ENCODE measurements at places on chromosomes 5 and 9. TPM values are rescaled to one million over a fixed set of nuclear protein-coding genes. Genes with fewer than 3 reads are reported as not detected.

Gene SV2C
- total RNA-seq: 0.35 TPM

Gene CYSRT1
- not detected for total RNA-seq

Gene PHF24
- total RNA-seq: 0.64 TPM

Gene OR1Q1
- total RNA-seq: not detected

Gene ANKRD18B
- total RNA-seq: not detected

Gene FBXO10
- 2.9 TPM for total RNA-seq

Gene DRD1
- 0.10 TPM for total RNA-seq

Gene ARHGEF37
- total RNA-seq: 11.9 TPM

Gene ACOT12
- not detected for total RNA-seq

Gene CKS2
- 42.4 TPM for total RNA-seq

GRCh38 chr5:147918101-147918685 lies 11.9 kb upstream of the C5orf46 start:
- H3K27ac ChIP-seq: no peak overlapping the region
- H3K27me3 ChIP-seq: no peaks in the 10 kb centered on the region
- no peaks in the 10 kb centered on the region for H3K36me3 ChIP-seq
- no peak for DNase-seq
- H3K4me1 ChIP-seq: no peaks in the 10 kb centered on the region

DNA sequence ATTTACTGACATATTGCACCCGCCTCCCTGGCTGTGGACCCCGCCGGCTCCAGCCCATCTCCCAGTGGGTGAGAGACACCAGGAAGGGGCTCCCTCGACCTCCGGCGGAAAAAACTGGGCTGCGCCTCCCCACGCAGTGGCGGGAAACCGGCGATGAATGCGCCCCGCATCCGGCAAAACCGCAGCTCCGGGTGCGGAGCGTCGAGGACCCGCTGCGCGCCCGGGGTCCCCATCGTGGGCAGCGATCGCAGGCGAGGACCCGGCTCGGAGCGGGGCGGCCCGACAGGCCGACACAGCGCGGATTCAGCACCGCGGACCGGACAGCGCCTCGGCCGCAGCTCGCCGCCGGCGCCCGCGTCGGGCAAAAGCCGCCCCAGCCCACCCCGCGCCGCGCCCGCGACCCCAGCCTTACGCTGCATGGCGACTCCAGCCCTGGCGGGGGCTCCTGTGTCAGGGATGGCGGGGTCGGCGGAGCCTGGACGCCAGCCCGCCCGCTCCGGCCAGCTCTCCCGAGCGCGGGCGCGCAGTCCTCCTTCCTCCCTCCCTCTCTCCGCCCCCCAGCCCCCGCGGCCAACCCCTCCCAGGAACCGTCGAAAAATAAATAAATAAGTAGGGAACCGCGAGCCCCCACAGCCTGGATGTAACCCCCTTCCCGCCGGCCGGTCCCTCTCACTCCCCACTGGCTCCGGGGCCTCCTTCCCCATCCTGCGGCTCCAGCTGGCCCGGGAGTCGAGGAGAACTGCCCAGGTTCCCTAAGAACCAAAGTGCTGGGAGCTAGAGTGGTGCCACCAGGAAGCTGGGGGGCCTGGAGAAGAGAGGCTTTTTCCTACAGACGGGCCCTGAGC lies 3.1 kb downstream of the LHX3 start:
- H3K36me3 ChIP-seq: no peaks in the 10 kb centered on the region
- no peak for DNase-seq
- no peaks in the 10 kb centered on the region for H3K4me1 ChIP-seq
- no peak overlapping the region for H3K4me3 ChIP-seq

GRCh38 chr9:93254806-93255493 lies 71.0 kb downstream of the WNK2 start:
- H3K36me3 ChIP-seq: no peaks in the 10 kb centered on the region
- H3K27me3 ChIP-seq: no peaks in the 10 kb centered on the region
- no peak overlapping the region for H3K4me3 ChIP-seq
- no peak for DNase-seq
- no peaks in the 10 kb centered on the region for H3K4me1 ChIP-seq

DNA sequence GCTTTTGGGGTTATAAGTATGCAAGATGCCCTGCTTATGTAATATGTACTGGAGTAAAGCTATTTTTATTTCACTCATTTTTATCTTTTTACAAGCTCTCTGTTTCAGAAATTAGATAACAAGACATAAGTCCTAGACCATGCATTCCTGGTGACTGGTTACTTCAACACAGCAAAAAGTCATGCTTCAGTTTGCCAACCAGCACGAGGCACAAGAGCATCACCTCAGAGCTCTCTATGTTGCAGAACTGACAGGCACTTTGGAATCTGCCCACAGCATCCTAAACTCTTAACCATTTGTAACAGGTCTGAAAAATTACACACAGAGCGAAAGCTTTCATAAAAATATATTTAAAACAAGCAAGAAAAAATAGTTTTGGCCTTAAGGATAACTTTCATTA lies 112.8 kb downstream of the MARCHF11 start:
- no peak overlapping the region for H3K27ac ChIP-seq
- no peaks in the 10 kb centered on the region for H3K4me1 ChIP-seq
- H3K27me3 ChIP-seq: no peaks in the 10 kb centered on the region
- H3K36me3 ChIP-seq: no peaks in the 10 kb centered on the region

DNA sequence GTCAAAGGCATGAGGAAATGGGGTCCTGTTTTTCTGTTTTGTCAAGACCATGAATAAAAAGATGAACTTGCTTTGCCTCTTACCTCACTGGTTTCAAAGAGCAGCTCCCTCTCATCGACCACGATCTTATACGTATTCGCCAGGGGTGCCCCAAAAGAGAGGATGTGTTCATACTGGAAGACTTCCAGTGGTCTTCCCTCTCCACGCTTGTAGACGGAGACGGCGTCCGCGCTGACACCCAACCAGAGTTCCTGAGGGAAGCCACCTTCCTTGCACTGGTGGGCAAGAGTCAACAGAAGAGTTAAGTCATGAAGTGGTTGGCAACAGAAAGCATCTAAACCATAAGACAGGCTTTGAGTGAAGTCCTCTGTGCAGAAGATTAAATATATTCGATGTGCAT lies 51.4 kb upstream of the RETREG1 start:
- no peaks in the 10 kb centered on the region for H3K27me3 ChIP-seq
- no peak overlapping the region for H3K27ac ChIP-seq
- no peak overlapping the region for H3K4me3 ChIP-seq
- H3K4me1 ChIP-seq: no peaks in the 10 kb centered on the region

GRCh38 chr5:60295423-60295822 lies 401.9 kb upstream of the PDE4D start:
- H3K27ac ChIP-seq: no peak overlapping the region
- no peaks in the 10 kb centered on the region for H3K36me3 ChIP-seq
- H3K27me3 ChIP-seq: no peaks in the 10 kb centered on the region
- H3K4me3 ChIP-seq: no peak overlapping the region

GRCh38 chr9:135617538-135617900 lies 21.8 kb downstream of the GLT6D1 start:
- no peak for DNase-seq
- no peaks in the 10 kb centered on the region for H3K27me3 ChIP-seq
- no peak overlapping the region for H3K4me3 ChIP-seq

- DNase-seq: no peak
- no peaks in the 10 kb centered on the region for H3K36me3 ChIP-seq
- H3K27ac ChIP-seq: no peak overlapping the region
- no peak overlapping the region for H3K4me3 ChIP-seq
Measured at GRCh38 chr5:147187099-147187540, 47.7 kb upstream of the STK32A start.

DNA sequence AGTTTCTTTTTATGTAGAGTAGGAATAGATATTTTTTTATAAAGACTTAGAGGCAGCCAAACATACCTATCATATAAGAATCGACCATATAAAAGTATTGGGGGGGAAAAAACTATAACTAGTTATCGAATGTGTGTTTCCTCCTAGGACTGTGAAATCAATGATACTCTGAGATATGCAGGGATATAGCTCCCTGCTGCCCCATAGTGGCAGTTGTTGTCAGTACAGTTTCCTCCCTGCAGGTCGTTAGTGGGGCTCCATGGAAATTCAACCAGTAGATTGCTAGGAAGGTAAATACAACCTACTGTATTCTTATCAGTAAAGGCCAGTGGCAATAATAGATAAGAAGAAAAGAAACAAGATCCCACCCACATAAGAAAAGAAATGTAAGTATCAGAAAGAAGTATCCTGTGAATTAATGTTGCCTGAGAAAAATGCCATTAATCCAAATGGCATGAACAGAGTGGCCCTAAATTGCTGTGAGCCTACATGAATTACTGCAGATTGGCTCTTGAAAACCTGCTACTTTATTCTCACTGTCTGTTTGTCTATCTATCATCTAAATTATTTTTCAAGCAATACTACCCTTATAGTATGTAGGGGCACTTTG lies 136.9 kb upstream of the FBN2 start:
- no peaks in the 10 kb centered on the region for H3K4me1 ChIP-seq
- no peaks in the 10 kb centered on the region for H3K36me3 ChIP-seq
- H3K4me3 ChIP-seq: no peak overlapping the region
- no peak overlapping the region for H3K27ac ChIP-seq
- H3K27me3 ChIP-seq: no peaks in the 10 kb centered on the region

- no peaks in the 10 kb centered on the region for H3K36me3 ChIP-seq
- H3K27me3 ChIP-seq: no peaks in the 10 kb centered on the region
- H3K27ac ChIP-seq: no peak overlapping the region
- no peak for DNase-seq
Measured at GRCh38 chr5:67178085-67178484, 18.5 kb downstream of the CD180 start.

DNA sequence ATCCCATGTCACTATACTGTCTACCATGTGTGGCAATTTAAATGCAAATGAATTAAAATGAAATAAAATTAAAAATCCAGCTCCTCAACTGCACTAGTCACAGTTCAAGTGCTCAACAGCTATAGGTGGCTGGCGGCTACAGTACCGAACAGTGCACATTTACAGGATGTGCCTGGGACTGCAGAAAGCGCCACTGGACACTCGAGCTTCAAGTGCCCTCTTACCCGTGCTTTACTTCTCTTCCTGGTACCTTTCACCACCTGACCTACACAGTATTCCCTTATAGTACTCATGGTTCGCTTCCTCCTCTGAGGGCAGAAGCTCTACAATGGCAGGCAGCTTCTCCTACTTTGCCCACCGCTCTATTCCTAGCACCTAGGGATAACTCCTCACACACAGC lies 166.6 kb downstream of the FANCC start:
- H3K36me3 ChIP-seq: no peaks in the 10 kb centered on the region
- no peak overlapping the region for H3K4me3 ChIP-seq
- DNase-seq: no peak
- no peaks in the 10 kb centered on the region for H3K4me1 ChIP-seq

DNA sequence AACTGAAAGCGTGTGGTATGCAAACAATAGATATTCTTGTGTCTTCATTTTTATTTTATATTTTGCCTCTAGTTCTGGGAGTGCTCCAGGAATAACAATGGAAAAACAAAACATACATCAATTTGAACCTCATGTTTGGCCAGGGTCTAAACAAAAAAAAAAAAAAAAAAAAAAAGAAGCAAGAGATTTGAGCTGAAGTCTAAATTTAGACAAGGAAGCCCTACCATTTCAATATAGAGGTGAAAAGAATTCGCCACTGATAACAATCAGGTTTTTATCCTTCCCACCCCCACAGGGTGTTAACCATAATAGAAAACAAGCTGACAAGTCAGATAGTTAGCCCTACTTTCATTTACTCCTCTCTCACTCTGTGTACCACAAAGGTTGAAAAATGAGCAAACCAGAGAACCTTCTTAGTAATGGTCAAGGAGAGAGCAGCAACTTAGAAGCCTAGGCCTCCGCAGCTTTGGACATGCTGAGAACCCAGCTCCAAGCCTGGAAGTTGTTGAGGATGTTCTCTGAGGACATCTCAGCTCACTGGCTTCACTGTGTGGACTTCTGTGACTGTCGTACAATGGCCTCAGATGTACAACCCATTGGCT lies 118.2 kb upstream of the HMHB1 start:
- no peak for DNase-seq
- H3K4me1 ChIP-seq: no peaks in the 10 kb centered on the region
- H3K27me3 ChIP-seq: no peaks in the 10 kb centered on the region
- no peak overlapping the region for H3K27ac ChIP-seq
- no peak overlapping the region for H3K4me3 ChIP-seq

GRCh38 chr9:112506571-112506970 lies 19.9 kb downstream of the KIAA1958 start:
- no peaks in the 10 kb centered on the region for H3K36me3 ChIP-seq
- H3K27ac ChIP-seq: no peak overlapping the region
- H3K4me1 ChIP-seq: no peaks in the 10 kb centered on the region
- no peaks in the 10 kb centered on the region for H3K27me3 ChIP-seq

- H3K27ac ChIP-seq: no peak overlapping the region
- H3K36me3 ChIP-seq: no peaks in the 10 kb centered on the region
- no peaks in the 10 kb centered on the region for H3K4me1 ChIP-seq
- peak; percentile 40 for DNase-seq
- no peak overlapping the region for H3K4me3 ChIP-seq
- H3K27me3 ChIP-seq: no peaks in the 10 kb centered on the region
Measured at GRCh38 chr9:5851445-5851844, 18.5 kb upstream of the ERMP1 start.

GRCh38 chr5:74693191-74693590 lies 8.2 kb downstream of the HEXB start:
- no peak overlapping the region for H3K27ac ChIP-seq
- no peaks in the 10 kb centered on the region for H3K4me1 ChIP-seq
- peaks cover 7% of the 10 kb centered on the region for H3K36me3 ChIP-seq

- no peaks in the 10 kb centered on the region for H3K36me3 ChIP-seq
- no peak for DNase-seq
- no peak overlapping the region for H3K4me3 ChIP-seq
- peaks cover 7% of the 10 kb centered on the region for H3K4me1 ChIP-seq
Measured at GRCh38 chr5:112703866-112704820, 33.5 kb upstream of the APC start.

- no peaks in the 10 kb centered on the region for H3K4me1 ChIP-seq
- no peaks in the 10 kb centered on the region for H3K27me3 ChIP-seq
- H3K27ac ChIP-seq: no peak overlapping the region
- H3K36me3 ChIP-seq: no peaks in the 10 kb centered on the region
Measured at GRCh38 chr5:92147266-92147665, 764.1 kb upstream of the ARRDC3 start.
